ENCODE measurements at places on chromosomes 5 and 9.

DNA sequence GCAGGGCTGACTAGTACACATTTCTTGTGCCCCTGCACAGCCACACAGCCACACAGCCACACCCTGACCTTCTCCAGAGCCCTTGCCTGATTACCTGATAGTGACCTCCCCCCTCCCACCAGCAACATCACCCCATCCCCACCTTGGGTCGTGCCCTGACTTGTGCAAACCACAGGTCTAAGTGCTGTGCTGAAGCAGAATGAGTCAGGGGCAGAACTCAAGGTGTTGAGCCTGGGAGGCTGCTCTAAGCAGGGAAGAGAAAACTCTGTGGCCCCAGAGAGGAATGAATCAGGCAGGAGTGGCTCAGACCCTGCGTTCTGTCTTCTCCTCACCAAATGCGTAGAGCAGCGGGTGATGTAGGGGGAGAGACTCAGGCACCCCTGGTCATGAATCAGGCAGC lies 24.3 kb upstream of the FAT2 start:
- ATAC-seq: peak; percentile 58

DNA sequence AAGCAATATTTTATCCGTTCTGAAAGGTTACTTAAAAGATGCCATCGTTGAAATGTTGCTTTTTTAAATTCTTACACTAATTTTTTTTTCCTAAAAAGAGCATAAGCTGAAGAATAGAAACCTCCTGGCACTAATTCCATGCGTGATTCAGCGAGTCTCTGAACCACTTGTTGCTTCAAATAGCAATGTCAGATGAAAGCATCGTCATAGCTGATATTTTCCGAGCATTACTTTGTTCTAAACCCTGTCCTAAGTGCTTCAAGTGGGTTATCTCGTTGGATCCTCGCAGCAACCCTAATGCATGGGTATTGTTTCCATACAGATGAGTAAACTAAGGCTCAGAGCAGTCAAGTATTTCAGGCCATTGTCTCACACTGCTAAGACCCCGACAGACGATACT lies 79.7 kb downstream of the CDH6 start:
- ATAC-seq: no peak

- ATAC-seq: no peak
Observed at GRCh38 chr9:7123743-7124142, 366.0 kb downstream of the KDM4C start.

GRCh38 chr9:117104716-117105495 lies 310.0 kb downstream of the ASTN2 start:
- no peak for ATAC-seq

- no peak for ATAC-seq
Observed at GRCh38 chr9:115073456-115073855, 44.5 kb downstream of the TNC start.

DNA sequence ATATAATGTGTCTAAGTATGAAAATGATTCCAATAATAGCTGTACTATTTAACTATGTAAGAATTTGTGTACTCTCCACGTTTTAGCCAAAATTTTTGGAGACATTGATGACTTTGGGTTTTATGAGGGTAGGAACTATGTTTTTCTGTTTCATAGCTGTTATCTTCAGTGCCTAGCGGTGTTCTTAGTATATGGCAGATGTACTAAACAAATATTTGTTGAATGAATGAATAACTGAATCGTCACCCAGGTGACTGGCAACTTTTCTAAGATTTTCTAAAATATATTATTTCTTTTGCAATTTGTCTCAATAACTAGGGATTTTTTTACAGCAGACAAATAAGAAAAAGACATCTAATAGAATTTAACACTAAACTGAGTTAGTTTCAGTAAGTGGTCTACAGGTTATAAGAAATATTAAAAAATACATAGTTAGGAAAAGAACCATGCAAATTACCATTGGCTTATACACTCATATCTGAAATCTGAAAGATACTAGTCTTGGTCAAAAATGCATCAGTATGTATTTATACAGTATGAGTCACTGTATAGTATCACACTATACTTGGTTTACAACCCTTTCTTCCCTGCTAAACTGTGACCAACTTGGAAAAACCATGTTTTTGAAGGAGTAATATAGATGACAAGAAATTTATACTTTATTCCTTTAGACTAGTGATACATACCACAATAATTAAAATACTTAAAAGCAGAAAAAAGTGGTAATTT lies 10.5 kb upstream of the ERCC6L2 start:
- ATAC-seq: peak; percentile 65

DNA sequence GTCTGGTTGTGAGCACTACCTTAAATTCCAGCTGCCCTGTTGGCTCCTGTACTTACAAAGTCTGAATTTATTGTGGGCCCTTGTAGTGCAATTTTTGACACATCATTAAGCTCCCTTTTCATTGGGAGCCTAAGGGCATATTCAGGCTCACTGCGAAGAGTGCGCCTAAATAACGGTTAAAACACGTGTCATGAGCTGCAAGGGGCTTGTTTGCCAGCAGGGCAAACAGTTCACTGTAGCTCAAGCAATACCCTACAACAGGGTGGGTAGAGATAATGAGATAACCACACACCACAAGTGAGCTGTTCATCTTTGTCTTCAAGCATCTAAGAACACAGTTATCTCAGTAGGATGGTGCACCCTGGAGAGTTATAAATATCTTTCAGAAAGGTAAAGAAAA lies 214.2 kb downstream of the SLF1 start:
- ATAC-seq: no peak

GRCh38 chr5:52708463-52708862 lies 79.3 kb upstream of the ITGA1 start:
- no peak for ATAC-seq

DNA sequence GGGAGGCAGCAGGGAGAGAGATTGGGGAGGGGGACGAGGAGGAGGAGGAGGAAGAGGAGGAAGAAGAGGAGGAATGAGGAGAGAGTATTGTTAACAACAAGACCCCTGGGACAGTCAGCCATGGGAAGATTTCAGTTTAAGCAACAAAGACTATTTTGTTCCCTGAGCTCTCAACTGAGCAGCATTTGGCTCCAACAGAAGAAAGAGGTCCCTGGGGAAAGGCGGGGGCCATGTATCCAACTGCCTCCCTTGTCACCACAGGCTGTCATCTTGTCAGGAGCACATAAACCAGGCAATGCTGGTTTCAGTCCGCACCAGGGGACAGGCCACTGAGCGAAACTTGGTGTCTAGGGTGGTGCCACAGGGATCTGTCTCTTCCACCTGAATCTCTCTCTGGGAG lies 316.1 kb downstream of the TLE1 start:
- no peak for ATAC-seq

GRCh38 chr9:77454663-77455062 lies 193.5 kb downstream of the GNA14 start:
- no peak for ATAC-seq

DNA sequence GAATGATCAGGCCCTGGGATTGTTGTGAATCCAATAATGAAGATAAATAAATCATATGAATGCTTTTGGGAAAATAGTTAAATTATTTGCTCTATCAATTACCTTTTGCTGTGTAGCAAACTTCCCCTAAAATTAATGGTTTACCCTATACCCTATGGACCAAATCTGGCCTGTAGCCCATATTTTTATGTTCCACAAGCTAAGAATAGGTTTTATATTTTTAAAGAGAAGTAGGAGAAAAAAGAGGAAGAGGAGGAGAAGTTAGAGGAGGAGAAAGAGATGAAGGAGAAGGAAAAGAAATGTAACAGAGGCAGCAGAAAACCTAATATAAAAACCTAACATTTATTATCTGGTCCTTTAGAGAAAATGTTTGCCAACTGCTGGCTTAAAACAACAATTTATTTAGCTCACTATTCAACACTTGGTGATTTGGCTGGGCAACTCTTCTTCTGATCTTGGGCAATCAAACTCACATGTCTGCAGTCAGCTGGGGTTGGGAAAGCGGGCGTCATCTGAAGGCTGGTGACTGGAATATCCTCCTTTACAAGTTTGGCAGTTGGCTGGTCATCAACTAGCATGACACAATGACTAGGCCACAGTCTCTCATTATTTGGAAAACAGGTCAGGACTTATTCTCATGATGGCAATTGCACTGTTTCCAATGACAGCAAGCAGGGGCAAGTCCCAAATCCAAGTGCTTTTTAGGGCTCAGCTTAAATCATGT lies 522.9 kb downstream of the RASEF start:
- no peak for ATAC-seq

DNA sequence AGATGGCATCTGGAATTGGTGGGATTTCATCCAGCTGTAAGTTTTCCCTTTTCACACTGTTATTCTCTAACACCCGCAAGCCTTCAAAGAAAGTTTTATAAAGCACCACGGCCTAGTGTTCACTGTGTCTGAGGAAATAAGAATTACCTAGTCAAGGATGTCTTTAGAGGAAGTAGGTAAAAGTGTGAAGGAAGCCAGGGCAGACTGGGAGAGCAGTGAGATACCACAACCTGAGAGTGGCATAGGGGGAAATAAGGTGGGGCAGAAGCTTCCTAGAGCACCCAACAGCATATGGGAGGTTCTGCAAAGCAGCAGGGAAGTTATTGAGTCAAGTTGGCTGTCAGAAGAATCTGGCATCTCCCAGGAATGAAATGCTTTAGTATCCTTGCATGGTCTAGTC lies 241.2 kb downstream of the CETN3 start:
- no peak for ATAC-seq

- peak; percentile 91 for ATAC-seq
Observed at GRCh38 chr5:157247267-157247666, 18.7 kb upstream of the CYFIP2 start.

DNA sequence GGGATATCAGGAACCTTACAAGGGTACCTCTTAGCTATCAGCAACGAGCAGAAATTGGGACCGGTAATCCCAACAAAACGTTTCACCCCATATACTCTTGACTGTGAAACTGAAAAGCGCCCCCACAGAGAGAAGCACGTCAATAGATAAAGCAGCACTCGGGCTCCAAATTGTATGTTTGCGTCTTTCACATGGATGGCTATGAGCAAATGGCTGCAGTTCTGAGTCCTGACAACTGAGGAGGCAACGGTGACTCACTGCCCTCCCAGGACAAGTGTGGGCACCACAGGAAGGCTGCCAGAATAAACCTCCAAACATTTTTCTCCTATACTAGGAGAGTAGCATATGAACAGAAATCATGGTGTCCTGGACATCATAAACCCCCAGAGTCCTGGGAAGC lies 36.6 kb downstream of the SEMA4D start:
- ATAC-seq: peak; percentile 39

- no peak for ATAC-seq
Observed at GRCh38 chr5:37792975-37793631, 46.7 kb downstream of the GDNF start.

- ATAC-seq: no peak
Observed at GRCh38 chr9:17532461-17532860, 46.4 kb upstream of the SH3GL2 start.

DNA sequence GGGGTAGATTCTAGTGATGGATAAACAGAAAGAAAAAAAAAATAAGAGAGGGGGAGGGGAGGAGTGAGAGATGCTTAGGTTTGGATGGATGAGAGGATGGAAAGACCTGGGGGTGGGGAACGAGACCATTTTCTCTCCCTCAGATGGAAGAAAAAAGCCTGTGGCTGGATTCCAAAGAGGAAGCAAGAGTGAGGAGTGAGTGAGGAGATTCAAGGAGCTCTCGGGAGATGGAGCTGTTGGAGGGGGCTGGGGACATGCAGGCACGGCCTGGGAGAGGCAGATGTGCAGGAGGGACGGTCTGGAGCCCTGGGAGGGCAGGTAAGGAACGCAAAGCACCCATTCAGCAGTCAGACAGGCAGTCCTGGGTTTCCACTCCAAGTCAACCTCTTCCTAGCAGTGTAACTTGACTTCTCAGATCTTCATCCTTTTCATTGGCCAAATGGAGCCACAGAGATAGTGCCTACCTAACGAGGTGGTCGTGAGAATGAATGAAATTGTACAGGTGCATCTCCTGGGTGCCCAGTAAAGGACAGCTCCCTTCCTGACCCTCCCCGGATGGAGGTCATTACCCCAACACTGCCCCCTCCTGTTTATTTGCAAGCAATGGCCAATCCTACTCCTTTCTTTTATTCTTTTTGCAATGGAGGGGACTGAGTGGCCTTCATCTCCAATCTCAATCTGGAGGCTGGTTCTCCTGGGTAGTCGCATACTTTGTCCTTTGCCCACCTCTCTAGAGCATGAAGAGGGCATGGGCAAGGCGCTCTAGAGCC lies 52.2 kb downstream of the PCDH1 start:
- no peak for ATAC-seq

- no peak for ATAC-seq
Observed at GRCh38 chr5:175922192-175922885, 45.8 kb downstream of the THOC3 start.

GRCh38 chr9:135819905-135820304 lies 87.4 kb downstream of the CAMSAP1 start:
- no peak for ATAC-seq

DNA sequence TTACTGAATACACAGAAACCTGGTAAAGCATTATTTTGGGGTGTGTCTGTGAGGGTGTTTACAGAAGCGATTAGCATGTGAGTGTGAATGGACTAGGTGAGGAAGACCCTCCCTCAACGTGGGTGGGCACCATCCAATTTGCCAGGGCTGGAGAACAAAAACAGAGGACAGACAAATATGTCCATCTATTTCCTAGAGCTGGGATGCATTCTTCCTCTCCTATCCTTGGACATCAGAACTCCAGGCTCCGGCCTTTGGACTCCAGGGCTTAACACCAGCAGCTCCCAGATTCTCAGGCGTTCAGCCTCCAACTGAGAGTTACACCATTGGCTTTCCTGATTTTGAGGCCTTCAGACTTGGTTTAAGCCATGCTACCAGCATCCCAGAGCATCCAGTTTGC lies 65.8 kb upstream of the CHD1 start:
- ATAC-seq: no peak

DNA sequence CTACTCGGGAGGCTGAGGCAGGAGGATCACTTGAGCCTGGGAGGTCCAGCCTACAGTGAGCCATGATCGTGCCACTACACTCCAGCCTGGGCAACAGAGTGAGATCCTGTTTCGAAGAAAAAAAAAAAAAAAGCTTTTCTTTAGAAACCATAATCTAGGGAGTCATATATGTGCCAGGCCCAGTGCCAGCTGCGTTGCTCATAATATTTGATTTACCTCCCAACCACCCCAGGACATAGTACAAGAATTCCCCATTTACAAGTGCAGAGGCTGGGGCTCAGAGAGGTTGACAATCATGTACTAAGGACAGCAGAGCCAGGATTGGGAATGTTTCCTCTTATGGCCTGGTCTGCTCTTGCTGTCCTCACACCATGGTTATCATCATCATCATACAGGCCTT lies 25.1 kb upstream of the TRIM14 start:
- no peak for ATAC-seq

DNA sequence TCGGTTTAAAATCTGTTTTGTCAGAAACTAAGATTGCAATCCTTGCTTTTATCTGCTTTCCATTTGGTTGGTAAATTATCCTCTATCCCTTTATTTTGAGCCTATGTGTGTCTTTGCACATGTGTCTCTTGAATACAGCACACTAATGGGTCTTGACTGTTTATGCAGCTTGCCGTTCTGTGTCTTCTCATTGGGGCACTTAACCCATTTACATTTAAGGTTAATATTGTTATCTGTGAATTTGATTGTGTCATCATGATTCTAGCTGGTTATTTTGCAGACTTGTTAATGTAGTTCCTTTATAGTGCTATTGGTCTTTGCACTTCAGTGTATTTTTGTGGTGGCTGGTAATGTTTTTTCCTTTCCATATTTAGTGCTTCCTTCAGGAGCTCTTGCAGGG lies 36.3 kb upstream of the SMIM15 start:
- ATAC-seq: no peak

GRCh38 chr9:88990729-88991065 lies 571 bp upstream of the S1PR3 start:
- ATAC-seq: no peak

Data from activated CD4-positive, CD25-positive, alpha-beta regulatory T cell treated with anti-CD3 and anti-CD28 coated beads, Interleukin-2, amount 50 U/mL, for 24 hours (primary cell).